HT1080 (cell line): ENCODE measurements at places on chromosomes 12 and 14. TPM values are rescaled to one million over a fixed set of nuclear protein-coding genes. Genes with fewer than 3 reads are reported as not detected.

The PTHLH gene
- total RNA-seq, result 0.13 and 0.87 TPM in 2 replicates

The LIN7A gene
- total RNA-seq, result 1.1 and 1.8 TPM in 2 replicates

- DNase-seq, result no peak
Measured at GRCh38 chr14:89616852-89617341, 199.9 kb upstream of the FOXN3 start.

GRCh38 chr14:66974397-66975025, 214.7 kb upstream of the GARIN2 start:
- DNase-seq, result peak; percentile 31

- DNase-seq, result no peak
Measured at GRCh38 chr12:62724285-62724684, 210.7 kb downstream of the PPM1H start.

GRCh38 chr12:118590406-118591150, 214.2 kb downstream of the SUDS3 start:
- DNase-seq, result no peak
